Esophagus squamous epithelium (tissue), 5 donors: ENCODE measurements at places on chromosomes 4 and X.

GRCh38 chrX:52983321-52984000, 25.1 kb upstream of the FAM156A start:
- no peak for DNase-seq

DNA sequence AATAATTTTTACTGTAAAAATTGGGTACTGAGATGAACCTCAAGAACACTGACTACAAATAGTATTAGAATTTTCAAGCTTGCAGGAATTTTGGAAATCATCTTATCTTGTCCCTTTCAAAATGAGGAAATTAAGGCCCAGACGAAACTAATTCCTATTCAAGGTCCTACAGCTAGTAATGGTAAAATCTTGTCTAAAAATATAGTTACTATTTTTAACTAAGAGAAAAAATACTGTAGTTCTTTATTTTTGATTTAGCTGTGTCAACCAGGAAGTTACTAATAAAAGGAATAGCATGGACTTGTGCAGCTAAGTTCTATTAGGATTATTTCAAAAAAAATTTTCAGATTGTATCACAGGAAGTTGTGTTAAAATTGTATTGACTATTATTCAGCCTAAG, 12.7 kb downstream of the PRIMPOL start:
- DNase-seq: no peak

DNA sequence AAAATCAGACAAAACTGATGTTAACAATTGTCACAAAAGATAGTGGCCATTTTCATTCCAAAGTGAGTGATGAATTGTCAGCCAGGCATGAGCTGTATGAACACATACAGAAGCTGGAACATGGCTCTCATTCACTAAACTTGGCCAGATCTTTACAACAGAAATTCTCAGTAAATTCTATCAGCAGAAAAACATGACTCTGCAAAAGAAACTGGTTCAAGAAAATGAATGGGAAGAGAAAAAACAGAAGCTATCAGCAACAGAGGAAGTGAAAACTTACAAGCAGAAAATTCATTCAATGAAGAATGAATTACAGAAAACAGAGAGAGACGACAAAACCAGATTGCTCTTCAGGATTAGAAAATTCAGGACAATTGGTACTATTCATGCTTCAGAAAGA, 249.6 kb downstream of the COL25A1 start:
- no peak for DNase-seq

- no peak for DNase-seq
These were observed 120.7 kb upstream of the TSPAN5 start for GRCh38 chr4:98779088-98779487.

GRCh38 chr4:173666-174314, 49.5 kb downstream of the ZNF718 start:
- DNase-seq: no peak

DNA sequence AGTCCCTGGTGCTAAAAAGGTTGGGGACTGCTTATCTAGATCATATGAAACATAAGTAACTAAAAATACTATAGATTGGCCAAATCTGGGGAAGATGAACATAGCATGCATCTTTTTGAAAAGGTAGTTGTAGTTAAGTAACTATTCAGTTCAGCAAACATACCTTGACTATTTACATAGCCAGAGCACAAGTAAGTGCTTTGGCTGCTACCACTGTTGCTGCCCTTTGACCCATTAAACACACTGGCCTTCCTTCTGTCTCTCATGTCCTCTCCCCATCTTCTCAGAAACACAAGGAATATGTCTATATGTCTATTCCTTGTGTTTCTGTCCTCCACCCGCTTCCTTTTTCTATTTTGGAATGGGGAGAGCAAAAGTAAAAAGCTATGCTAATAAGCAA, 87.9 kb upstream of the SPRY1 start:
- DNase-seq: no peak

DNA sequence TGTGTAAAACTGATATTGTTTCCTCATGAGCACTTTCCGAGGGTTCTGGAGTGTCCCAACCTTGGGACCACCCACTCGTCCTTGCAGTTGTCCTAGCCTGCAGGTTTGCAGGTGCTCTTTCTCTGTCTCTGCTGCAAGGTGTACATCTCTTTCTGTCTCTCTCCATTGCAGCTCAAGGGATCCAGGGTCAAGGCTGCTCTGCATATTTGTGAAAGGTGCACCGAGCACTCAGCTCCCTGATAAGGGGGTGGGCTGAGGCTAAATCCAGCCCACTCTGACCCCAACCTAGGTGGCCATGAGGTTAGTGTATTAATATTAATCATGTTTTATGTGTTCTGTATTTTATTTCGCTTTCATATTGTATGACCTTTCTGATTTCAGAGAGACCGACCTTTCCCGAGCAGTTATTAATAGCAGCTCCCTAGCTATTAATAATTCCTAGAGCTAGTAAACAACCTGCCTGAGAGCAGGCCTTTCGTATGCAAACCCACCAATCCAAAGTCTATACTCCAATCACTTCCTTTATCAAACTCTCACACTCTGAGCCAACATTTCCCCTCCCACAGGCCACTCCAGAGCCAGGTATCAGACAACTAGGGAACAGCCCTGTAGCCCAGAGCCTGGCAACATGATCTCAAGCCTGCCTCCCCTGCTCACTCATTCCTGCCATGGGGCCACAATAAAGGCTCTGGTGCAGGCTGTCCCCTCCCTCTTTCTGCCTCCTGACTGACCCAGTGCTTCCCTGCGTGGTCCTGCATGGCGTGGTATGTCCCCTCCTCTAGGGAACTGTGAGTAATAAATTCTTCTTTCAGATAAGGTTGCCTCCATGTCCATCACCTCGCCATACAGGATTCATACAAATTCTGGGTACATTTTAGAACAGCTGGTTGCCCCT, 73.9 kb downstream of the SLC2A9 start:
- DNase-seq: no peak

DNA sequence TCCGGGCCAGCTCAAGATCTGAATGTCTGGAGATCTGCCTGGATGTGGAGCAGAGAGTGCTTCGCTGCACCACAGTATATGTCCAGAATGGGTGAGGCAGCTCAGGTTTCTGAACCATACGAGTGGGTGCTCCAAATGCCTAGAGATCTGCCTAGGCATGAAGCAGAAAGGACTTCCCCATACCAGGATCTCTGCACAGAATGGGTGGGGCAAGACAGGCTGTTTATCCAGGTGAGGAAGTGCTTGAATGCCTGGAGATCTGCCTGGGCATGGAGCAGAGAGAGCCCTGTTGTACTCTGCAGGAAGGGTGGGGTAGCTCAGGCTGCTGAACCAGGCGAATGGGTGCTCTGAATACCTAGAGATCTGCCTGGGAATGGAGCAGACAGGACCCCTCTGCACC, 45.4 kb upstream of the MAGEC2 start:
- DNase-seq: no peak

DNA sequence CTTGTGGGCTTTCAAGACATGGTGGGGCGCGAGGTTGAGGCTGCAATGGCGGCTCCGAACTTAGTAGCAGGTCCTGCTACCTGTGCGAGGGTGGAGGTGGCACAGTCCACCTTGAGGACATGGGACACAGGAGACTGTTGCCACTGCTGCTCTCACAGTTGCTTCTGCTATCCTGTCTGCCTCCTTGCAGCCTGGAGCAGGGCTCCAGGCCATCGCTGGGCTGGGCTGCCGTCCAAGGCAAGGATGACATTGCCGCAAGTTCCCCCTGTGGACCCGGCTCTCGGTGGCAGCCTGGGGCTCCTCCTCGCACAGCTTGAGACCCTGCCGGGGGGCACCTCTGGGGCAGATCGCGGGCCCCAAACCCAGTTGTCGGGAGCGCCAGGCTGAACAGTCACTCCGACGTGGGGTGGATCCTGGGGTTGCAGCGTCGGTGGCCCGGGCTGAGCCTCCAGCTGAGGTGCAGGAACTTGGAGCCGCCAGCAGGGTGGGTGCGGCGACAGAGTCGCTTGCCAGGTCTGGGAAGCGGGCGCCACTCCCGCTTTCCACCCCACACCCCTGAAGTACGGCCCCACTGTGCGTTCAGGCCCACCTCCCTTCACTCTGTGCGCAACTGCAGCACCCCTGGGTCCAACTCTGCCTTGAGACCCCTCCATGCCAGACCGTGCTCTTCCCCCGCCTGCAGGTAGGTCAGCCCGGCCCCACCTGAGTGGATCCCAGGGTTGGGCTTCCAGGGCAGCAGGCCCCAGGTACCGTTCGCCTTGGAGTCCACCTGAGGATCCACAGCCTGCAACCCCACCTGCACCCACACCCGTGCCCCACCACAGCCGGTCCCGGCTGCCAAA, 192.7 kb upstream of the NUDT6 start:
- no peak for DNase-seq

GRCh38 chr4:78520808-78521226, 30.8 kb upstream of the ANXA3 start:
- DNase-seq: no peak

GRCh38 chrX:45184211-45184610, 16.5 kb downstream of the DIPK2B start:
- no peak for DNase-seq

DNA sequence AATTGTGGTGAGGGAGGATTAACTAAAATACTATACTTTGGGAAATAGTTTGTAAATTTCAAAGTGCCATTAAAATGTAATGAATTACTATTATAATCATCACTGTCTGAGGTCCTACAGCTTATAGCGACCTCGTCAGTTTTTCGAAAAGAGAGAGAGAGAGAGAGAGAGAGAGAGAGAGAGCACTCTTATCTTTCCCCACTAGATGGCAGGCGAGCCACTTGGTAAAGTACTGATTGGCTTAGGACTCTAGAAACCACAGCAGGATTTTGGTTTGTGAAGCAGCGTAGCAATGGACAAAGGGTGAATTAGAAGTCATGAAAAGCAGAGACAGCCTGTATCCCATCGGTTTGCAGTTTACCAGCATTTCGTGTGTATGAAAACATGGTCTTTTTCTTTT, 52.5 kb downstream of the LINC00632 start:
- no peak for DNase-seq

GRCh38 chr4:7487502-7487901, 52.8 kb upstream of the PSAPL1 start:
- DNase-seq: no peak

DNA sequence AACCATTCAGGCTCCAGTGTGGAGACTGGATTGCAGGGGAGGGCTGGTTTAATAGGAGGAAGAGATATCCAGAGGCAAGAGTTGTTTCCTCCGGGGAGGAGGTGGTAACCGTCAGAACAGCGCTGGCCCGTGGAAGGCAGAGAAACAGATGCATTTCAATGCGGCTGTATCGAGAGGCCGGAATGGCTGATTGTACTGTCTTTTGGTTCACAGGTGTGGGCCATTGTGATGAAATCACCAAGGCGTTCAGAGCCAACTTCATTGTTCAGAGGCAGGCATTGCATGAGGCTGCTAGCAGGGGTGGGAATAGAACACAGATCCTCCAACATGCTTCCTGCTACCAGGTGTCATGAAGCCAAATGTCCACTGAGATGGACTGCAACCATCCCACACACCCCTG, 53.0 kb downstream of the SHOX start:
- no peak for DNase-seq

DNA sequence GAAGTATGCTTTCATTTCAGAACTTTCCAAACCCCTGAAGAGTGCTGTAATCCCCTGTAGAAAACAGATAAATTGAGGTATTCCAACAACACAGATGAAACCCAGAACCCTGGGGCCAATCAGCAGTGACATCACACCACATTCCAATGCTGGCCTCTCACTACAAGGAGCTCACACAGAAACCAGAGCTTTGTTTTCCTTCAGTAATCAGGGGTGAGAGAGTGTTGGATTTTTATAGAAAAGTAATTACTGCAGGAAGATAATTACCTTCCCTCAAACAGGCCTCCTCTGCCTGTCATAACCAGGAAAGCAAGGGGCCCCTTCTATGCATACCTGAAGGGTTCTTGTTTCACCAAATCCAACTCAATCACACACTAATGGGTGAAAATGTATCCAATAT, 246.2 kb downstream of the SCFD2 start:
- DNase-seq: no peak

DNA sequence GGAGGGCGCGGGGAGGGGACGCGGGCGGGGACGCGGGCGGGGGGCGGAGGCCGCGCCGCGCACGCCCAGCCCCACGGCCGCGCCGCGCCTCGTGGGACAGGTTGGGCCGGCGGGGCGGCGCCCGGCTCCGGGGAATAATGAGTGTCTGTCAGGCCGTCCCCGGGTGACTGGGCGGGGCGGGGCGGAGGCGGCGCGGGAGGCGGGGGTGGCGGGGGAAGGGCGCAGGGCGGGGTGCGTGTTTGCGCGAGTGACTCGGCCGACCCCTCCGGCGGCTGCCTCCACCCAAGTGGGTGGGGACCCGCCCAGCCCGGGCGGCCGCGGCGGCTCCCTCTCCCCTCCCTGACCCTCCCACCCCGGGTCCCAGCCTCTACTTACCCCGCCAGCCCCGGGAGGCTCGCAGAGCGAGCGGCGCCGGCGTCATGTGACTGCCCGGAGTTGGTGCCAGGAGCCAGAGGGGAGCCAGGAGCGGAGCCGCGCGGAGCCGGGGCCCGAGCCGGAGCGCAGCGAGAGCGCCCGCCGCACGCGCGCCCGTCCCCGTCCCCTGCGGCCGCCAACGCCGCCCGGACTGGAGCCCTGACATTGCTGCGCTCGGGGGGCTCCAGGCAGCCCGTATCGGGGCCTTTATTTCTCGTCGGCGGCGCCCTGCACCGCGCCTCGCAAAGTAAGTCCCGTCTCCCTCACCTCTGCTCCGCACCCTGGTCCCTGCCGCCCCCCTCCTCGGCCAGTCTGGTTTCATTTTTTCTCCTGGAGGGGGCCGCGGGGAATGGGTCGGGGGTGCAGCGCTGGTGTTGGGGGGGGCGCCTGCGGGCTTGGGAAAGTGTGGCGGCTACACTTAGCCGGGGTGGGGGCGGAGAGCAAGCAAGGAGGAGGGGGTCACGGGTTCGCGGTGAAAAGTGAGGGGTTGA, at the start of gene KLF3:
TSS of gene KLF3 (plus strand) at position 399 of the 905 bp plus-strand sequence. CDS start 16,427 bp downstream, outside the sequence.
- peak; percentile 70 for DNase-seq
